Thoracic aorta endothelial cell (primary cell): ENCODE measurements at places on chromosomes 2 and 18. TPM values are rescaled to one million over a fixed set of nuclear protein-coding genes. Genes with fewer than 3 reads are reported as not detected.

Gene AMER3
- total RNA-seq, result not detected in 2 replicates

Gene NOTO
- total RNA-seq, result not detected in 2 replicates

Gene FN1
- total RNA-seq, result 1,060 and 2,196 TPM in 2 replicates

Gene SKOR2
- not detected in 2 replicates for total RNA-seq

Gene HOXD3
- 11.2 TPM in 1 of 2 replicates, not detected in the other for total RNA-seq

Gene CAPN14
- under 0.01 and 0.14 TPM in 2 replicates for total RNA-seq

Gene LANCL1
- 35.6 and 56.9 TPM in 2 replicates for total RNA-seq

Gene HOXD11
- total RNA-seq, result not detected in 2 replicates

Gene DIPK1C
- not detected in 2 replicates for total RNA-seq

Gene SCN9A
- total RNA-seq, result 1.1 and 2.1 TPM in 2 replicates

Gene LAMA3
- 8.0 and 11.1 TPM in 2 replicates for total RNA-seq

Gene CLHC1
- 9.2 and 9.7 TPM in 2 replicates for total RNA-seq

Gene RPRM
- total RNA-seq, result not detected in 2 replicates

Gene AGXT
- total RNA-seq, result not detected in 2 replicates
